ENCODE measurements at places on chromosomes 11 and 22.

DNA sequence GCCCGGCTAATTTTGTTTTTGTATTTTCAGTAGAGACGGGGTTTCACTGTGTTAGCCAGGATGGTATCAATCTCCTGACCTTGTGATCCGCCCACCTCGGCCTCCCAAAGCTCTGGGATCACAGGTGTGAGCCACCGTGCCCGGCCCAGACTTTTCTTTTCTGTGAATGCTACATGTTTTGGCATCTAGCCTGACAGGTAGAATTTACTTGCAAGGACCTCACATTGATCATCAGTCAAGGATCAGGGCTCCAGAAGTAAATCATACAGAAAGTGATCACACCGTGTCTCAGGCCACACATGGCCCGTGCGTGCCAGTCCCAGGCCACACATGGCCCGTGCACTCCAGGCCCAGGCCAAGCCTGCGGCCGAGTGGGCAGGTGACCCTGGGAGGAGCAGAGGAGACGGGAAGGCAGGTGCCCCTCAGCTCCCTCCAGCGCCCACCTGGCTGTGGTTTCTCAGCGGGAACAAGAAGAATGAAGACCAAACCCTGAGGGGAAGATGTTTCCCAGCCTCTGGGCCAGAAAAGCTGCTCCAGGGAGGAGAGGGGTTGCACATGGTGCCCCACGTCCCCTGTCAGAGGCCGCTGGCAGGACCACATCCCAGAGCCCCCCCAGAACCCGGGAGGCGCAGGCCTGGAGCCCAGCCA is 76.2 kb downstream of the BRD1 start:
- DNase-seq: no peak

DNA sequence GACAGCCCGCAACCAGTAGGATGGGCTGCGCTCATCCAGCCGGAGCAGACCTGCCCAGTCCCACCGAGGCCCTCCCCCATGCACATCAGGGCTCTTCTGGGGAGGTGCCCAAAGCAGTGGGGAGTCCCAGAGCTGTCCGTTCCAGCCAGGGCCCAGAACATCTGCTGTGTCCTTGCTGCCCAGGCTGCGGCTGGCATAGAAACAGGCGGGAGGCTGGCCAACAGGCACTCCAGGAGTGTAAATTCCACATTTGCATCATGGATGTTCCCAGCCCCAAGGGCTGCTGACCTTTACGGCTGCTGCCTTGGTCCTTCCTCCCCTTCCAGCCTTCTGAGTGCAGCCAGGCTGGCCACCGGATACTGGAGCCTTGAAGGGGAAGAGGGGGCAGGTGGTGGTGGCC is 30.0 kb upstream of the SYT7 start:
- DNase-seq: no peak

- DNase-seq: no peak
Measured at GRCh38 chr11:33875621-33876294, 16.1 kb downstream of the LMO2 start.

DNA sequence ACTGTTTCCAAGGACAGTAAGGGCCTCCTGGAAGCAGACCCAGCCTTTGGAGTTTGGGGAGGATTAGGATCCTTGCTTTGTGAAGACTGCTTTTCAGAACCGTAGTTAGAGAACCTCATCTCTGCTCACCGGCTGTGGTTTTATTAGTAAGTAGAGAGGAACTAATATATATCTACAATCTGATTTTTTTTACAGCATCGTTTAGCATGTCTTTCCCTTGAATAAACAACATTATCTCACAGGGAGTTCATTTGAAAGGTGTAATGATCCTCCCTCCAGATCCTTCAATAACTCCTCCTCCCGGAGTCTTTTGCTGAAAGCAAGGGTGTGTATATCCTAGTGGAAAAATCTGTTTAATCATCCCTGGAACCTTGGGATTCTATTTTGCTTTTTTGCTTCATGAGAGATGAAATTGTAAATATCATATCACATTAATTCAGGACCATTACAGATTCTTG is 132.7 kb downstream of the DBX1 start:
- no peak for DNase-seq

DNA sequence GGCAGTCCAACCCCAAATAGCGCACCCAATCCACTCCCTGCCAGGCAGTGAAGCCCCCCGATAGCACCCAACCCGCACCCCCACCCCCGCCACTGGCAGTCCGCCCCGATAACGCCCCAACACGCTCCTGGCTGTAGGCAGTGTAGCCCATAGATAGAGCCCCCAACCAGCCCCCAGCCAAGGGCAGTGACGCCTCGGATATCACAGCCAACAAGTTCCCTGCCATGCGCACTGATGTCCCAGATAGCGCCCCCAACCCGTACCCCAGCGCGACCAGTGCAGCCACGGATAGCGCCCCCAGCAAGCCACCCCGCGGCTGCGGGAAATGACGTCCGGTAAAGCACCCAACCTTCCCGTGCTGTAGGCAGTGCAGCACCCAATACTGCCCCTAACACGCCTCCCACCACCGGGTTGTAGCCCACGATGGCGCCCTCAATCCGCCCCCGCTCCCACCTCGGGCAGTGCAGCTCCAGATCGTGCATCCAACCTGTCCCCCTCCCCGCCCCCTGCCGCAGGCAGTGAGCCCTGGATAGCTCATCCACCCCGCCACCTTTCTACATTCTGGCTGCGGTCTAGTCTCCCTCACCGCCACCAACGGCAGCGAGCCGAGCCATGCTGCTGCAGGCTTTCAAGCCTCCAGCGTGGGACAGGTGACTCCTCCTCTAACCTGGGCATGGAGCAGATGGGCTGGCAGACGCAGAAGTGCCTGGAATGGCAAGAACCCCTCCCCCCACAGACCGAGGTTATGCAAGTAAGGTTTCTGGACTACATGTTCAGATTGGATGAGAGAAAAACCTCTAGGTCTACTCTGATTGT is 625 bp downstream of the RFPL2 start:
- peak; percentile 27 for DNase-seq

DNA sequence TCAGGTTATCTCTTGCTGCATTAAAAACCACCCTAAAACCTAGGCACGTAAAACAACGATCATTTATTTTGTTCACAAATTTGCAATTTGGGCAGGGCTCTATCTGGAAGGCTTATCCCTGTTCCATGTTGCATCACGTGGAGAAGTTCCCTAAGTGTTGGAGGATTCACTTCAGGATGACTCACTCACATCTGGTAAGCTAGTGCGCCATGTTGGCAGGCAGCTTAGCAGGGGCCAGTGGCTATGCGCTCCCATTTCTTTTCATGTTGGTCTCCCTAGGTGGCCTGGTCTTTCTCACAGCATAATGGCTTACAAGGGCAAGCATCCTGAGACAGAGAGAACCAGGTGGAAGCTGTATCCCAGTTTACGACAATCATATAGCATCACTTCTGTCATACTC is 226.8 kb downstream of the BLID start:
- DNase-seq: no peak

DNA sequence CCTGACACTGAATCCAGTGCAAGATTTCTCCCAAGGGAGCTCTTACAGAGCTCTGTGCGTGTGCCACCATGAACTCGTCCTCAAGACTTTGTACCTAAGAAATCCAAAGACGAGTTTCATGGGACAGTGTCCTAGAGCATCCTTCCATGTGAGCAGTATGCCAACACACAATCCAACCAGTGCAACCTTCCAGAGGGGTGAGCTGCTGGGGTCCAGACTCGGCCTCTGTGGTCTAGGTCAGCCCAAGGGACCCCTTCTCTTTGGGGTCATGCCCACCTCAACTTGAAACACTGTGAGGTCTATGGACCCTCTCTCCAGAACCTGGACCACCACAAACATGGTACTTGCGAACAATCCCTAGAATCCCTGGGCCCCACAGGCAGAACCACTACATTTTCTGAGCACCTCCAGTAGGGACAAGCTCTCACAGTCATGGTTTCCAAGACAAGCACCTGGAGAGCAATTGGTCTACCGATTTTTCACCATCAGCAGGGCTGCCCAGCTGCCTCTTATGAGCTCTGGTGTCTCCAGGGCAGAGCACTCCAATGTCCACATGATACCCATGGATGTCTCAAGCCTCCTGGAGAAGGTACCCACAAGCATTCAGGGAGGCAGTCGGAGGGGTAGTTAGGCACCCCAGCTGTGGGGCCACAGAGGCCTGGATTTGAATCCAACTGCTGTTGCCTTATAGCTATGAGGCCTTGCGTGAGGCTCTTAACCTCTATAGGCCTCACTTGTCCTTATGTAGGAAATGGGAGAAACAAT is 7.7 kb downstream of the CHST1 start:
- DNase-seq: no peak

DNA sequence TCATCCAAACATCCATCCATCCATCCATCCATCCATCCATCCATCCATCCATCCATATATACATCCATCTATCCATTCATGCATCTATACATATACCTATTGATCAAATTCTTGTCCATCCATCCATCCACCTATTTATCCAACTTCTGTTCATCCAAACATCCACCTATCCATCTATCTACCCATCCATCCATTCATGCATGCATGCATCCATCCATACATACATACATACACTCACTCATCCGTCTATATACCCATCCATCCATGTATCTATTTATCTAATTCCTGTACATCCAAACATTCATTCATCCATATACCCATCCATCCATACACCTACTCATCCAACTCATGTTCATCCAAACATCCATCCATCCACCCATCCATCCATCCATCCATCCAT is 19.3 kb upstream of the YWHAH start:
- DNase-seq: no peak

DNA sequence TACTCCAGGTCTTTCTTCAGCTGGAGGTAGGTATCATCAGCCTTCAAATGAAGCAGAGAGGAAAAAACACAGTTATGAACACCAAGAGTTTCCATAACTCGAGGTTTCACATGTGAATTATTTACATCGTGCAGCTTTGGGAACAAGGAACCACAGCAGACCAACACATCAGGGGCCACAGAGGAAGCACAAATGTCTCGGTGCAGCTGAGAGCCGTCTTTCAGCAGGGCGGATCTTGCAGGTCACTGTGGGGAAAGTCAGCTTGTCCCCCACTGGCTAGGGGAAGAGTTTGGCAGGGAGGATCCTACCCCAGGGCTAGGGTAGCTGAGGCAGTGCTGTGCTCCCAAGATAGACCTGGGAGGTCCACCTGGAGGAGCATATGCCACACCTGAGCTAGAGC is 74.7 kb downstream of the C11orf58 start:
- DNase-seq: no peak

DNA sequence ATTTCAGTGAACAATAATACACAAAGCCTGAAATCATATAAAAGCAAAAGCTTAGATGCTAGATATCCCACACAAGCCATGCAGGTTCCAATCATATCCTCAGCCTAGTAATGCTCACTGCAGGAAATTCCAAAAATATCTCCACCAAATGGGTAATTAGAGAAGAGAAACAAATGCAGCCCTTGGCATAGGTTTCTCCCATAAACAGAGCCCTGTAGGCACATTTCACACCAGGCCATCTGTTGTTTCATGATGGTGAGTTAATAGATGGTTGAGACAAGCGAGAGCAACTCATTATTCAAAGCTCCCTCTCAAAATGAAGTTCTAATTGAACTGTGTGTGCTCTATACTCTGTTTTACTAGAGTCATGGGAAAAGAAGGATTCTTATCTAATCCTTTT is 154.6 kb upstream of the TRPC6 start:
- DNase-seq: no peak

DNA sequence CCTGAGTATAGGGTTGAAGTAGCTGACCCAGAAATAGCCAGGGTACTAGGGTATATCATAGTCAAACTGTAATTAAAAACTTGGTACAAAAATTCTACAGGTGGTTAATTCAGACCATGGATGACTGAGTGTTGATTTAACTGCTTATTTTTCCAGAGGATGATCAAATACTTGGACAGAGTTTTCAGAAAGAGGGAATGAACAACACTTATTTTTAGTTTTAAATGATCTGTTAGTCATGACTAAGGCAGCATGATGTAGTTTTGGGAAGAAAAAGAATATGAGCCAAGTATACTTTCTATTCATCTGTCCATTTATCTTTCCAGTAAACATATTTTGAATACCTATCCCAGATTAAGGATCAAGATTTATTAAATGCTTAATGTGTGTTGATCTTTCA is 19.8 kb upstream of the CCDC89 start:
- DNase-seq: no peak

- DNase-seq: no peak
Measured at GRCh38 chr22:30984317-30984716, 15.3 kb downstream of the TUG1 start.

DNA sequence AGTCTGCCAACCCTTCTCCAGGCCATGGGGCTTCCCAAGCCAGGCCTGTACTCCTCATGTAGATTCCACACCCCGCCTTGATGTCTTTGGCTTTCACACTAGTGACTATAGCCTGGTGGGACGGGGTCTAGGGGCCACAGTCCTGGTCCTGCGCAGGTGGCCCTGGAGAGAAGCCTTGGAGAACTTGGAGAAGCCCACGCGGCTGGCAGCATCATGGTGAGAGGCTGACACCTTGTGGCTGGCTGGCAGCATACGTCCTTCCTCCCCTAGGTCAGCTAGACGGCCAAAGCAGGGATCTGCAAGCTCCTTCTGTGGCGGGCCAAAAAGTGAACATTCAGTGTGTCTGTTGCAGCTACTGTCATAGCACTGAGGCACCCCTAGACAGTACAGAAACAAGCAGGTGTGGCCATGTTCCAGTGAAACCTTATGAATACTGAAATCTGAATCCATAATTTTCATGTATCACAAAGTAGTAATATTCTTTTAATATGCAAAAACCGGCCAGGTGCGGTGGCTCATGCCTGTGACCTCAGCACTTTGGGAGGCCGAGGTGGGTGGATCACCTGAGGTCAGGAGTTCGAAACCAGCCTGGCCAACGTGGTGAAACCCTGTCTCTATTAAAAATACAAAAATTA is 42.0 kb downstream of the FAM83F start:
- DNase-seq: peak; percentile 71

DNA sequence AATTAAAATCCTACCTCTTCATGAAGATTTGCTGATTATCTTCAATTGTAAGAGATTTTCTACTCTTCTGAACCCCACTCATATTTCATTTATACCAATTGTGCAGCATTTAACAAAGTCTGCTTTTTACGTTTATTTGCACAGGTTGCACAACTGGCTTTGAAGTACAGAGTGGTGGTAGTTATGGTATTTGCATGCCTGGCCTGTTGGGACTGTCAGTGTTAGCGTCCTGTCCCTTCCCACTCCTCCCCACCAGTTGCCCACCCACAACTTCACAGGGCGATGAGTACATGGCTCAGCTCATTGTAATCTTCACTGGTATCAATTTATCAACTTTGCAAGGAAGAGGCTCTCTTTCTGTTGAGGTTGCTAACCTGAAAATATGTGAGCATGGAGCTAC is 372.3 kb downstream of the AASDHPPT start:
- no peak for DNase-seq

DNA sequence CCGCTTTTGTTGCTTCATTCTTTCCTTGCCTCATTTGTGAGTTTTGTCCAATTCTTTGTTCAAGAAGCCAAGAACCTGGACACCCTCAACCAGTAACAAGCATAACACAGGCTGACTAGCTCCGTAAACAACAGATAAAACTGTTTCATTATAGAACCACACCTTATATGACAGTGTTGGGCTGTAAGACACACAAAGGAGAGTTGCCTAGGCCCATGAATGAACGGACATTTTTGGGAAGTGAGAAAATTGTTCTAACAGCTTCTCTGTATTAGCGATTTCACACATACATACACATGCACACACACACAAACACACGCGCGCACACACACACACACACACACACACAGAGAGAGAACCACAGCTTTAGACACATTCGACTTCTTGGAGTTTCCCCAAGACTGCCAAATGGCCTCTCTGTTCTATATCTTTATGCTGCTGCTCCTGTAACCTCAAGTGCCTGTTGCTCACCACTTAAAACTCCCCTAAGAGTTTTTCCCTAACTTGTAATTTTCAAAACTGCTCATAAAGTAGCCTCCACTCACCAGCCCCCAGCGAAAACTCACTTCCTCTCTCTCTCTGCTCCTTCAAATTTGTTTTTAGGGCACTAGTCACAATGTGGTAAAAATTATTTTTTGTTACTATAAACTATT is 35.9 kb downstream of the CTSC start:
- DNase-seq: no peak

GRCh38 chr22:19482297-19482696 is 2.6 kb downstream of the CDC45 start:
- DNase-seq: no peak

Measured in activated naive CD4-positive, alpha-beta T cell treated with anti-CD3 and anti-CD28 coated beads for 36 hours (primary cell).